Occipital lobe (tissue), 3 donors: ENCODE measurements at places on chromosomes 2 and 18.

GRCh38 chr2:222434204-222434603 lies 9.9 kb downstream of the SGPP2 start:
- no peak for DNase-seq

- DNase-seq, result no peak
Observed at GRCh38 chr2:149040451-149040850, 2.0 kb downstream of the LYPD6B start.

DNA sequence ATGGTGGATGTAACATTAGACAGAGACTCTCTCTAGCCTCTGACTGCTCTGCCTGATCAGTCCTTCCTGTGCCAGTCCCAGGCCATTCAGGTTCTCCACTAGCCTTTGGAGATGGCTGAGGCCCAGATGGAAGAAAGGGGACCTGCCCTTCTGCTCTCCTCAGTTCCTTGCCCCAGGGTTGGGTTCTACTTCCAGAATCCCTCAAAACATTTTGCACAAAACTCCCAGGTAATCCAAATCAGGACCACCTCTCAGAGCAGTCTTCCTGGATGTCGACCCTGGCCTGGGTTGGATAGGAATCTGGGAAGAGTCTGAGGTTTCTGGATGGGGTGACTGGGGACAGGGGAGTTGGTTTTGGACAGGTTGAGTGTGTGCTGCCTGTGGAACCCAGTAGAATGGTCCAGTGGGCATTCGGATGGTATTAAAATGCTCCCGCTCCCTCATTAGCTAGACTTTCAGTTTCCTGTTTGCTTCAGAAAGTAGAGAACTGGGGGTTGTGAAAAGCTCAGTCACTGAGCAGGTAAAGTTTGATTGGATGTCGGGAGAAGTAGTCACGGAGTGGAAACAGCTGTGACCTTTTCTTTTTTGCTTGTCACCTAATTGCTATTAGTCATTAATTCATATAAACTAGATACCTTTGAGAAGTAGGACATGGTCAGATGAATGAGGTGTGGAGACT lies 37.9 kb downstream of the DPYSL5 start:
- DNase-seq, result no peak

- DNase-seq, result peak; percentile 36
Observed at GRCh38 chr2:80073134-80073561, 231.4 kb downstream of the LRRTM1 start.

DNA sequence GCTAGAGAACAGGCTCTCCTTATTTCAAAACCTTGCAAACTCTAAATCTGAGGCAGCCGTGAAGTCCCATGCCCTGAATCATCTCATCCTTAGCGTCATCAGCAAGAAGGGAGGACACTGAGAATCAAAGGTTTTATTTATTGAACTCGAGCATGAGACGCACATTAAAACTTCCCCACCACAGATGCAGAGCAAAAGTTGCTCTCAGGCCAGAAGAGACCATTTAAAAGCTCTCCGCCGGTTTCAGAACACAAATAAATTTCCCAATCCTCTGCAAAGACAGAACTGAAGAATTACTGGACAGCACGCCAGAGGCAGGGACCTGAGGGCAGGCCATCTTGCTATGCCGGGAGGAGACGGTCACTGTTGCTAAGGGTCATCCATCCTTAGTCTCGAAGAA lies 1.3 kb downstream of the AMMECR1L start:
- DNase-seq, result no peak

DNA sequence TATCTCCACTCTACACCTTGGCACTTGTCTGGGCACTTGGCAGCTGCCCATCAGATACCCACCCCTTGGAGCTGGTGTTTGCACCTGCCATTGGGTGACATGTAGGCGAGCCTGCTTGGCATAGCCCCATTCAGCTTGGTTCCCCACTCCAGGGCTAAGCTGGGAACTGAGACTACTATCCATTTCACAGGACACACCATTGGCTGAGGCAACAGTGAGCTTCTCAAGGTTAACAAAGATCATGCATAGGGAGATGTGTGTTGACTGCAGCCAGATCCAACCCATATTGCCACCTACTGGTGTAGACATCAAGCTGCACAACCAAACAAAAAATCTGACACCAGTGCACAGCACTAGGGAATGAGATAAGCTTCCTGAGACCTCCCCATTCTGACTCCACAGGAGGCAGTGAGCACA lies 1389.8 kb upstream of the TMEFF2 start:
- DNase-seq, result no peak

- DNase-seq, result no peak
Observed at GRCh38 chr18:12305930-12306629, 2.0 kb upstream of the TUBB6 start.

- DNase-seq, result no peak
Observed at GRCh38 chr2:238601433-238602222, 174.9 kb downstream of the ASB1 start.

- no peak for DNase-seq
Observed at GRCh38 chr2:129233166-129233565, 746.3 kb upstream of the RAB6C start.

- DNase-seq, result no peak
Observed at GRCh38 chr2:85248773-85249509, 78.8 kb downstream of the TGOLN2 start.

DNA sequence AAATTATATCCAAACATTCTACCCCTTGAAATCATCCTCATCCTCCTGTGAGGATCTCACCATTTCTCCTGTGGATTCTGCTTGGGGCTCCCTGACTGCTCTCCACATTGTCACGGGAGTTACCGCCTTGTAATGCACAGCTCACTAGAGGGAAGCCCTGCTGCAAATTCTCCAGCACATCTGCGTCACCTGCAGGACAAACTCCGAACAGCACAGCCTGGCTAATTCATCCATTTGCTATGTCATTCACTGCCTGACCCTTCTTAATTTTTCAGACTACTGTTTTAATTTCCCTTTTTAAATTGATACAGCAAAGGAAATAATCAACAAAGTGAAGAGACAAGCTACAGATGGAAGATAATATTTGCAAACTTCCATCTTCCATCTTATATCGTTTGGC lies 627.4 kb downstream of the FBXO15 start:
- no peak for DNase-seq

GRCh38 chr2:182503886-182504285 lies 77.0 kb upstream of the PDE1A start:
- DNase-seq, result no peak

- no peak for DNase-seq
Observed at GRCh38 chr2:137881711-137882110, 82.6 kb upstream of the HNMT start.

DNA sequence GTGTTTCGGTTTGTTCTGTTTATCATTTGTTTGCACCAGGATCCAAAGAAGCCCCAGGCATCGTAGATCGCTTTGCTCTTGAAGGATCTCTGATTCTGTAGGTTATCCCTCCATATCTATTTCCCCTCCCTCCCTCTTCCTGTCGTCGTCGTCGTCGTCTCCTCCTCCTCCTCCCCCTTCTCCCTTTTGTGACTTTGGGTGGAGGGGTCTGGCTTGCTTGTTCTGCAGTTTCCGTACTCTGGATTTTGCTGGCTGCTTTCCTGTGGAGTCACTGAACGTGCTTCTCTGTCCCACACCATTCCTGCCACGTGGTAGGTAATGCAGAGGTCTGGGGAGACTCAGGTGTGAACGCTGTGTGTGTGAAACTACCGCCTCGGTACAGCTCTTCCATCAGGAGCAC lies 225.0 kb downstream of the LDLRAD4 start:
- DNase-seq, result no peak

DNA sequence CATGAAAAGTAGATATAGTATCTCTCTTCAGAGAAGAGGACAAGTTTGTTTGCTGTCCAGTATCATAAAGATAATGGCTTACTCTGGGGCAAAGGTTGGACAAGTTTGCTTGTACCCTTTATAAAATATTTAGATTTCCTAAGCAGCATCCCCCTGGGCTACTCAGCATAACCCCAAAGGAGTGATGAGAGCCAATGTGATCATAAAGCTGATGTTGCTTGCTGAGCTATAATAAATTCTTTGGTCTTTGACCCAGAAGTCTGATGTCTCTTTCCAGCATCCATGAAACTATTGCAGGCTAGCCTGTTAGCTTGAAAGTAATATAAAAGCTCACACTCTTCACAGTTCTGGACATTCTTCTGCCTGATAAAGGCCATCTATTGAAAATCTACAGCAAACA lies 138.3 kb upstream of the STON1 start:
- DNase-seq, result no peak

GRCh38 chr18:49380801-49381200 lies 79.6 kb downstream of the DYM start:
- DNase-seq, result no peak

GRCh38 chr2:139018252-139018651 lies 238.1 kb upstream of the NXPH2 start:
- no peak for DNase-seq

DNA sequence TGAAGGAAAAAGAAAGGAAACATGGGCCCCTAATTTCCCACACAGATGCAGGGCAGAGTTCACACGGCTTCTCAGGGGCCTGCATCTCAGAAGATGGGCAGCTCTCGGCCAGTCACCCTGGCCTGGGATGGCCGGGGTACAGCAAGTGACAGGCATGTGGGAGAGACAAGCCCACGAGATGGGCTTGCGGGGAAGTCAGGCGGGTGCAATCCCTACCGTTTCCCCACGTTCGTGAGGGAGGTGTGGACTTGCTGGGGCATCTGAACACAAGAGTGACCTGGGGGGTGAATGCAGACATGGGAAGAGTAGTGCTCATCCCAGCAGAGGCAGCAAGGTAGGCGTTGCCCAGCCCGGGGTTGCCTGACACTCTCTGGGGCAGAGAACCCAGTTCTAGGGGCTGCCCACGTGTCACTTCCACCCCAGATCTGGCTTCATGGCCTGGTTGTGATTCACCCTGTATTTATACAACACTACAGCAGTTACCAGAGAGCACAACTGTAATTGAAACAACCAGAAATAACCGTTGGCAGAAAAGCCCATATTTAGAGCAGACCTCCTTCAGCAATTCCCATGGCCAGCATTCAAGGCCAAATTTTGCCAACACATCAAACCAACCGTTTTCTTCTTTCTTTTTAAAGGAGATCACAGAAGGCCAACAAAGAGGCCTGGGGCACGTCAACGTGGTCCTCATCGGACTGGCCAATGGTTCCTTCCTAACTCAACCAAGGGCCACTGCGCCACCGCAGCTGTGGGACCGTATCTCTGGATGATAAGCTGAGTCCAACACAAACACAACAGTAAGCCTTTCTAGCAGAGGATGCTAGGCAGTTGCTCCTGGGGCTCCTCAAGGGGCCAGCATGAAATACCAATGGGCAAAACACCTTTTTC lies 58.4 kb downstream of the PARD6G start:
- DNase-seq, result no peak

- DNase-seq, result no peak
Observed at GRCh38 chr2:216056739-216057138, 24.9 kb downstream of the PECR start.

GRCh38 chr2:1584691-1585485 lies 159.4 kb downstream of the PXDN start:
- DNase-seq, result no peak

- DNase-seq, result no peak
Observed at GRCh38 chr2:21890716-21891115, 766.9 kb downstream of the TDRD15 start.

- no peak for DNase-seq
Observed at GRCh38 chr2:31859959-31860358, 150.8 kb downstream of the MEMO1 start.

- no peak for DNase-seq
Observed at GRCh38 chr18:56902653-56903052, 244.2 kb upstream of the BOD1L2 start.

DNA sequence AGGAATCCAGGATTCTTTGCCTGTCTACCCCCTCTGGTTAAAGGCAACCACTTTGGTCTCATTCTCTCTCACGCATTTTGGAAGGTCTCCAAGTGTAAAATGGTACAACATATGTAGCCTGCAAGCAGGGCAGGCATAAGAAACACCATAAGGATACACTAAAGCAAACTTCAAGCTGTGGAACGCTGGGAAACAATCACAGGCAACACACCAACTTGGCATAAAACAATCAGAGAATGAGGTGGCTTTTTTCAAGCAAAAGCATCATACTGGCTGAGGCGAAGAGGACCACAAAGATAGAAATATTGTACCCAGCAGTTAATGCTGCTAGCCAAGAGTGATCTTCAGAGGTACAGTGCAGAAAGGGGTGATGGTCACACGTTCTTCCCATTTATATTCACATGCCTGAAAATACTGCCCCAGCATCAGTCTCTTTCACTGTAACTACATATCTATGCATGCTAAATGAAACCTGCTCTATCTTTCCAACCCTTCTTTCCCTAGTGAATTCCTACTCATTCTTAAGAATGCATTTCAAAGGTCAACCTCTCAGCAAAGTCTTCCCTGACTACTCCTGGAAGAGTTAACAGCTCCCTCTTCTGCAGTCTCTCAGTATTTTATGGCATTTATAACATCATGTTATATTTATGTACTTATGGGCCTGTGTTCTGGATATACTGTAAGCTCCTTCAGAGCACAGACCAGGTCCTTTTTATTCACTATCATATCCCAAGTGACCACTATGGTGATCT lies 71.9 kb upstream of the GALNT5 start:
- DNase-seq, result no peak

- no peak for DNase-seq
Observed at GRCh38 chr2:18178736-18179349, 300.4 kb downstream of the KCNS3 start.

DNA sequence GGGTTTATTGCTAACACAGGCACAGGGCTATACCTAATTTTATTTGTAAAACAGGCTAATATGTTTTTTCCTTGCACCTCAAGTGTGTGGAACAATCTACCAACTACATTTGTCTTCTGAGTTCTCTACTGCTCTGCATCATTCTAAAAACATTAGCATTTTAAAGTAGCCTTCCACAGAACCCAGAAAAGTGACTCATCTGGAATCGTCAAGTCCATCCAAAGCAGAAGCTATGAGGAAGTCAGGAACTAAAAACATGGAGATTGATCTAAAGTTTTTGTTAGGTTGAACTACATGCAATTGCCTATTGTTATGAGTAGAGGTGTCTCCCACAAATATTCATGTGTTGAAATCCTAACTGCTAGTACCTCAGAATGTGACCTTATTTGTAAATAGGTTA lies 70.9 kb downstream of the SUCLG1 start:
- DNase-seq, result no peak

DNA sequence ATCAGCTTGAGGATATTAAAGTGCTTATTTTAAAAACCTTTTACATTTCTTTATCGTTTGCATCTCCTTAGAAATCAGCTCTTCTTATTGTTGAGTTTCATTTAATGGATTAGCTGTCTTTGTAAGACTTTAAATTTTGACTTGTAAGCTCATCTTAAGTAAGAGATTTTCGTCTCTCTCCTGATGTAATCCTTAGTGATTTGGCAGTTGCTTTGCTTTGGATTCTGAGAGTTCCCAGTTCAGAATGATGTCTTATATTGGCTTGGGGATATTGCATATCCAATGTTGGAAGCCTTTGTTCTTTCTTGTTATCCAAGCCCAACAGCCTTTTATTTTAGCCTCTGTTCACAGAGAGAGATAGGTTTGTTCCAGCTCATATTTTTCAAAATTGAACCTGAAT lies 212.1 kb downstream of the ARL6IP6 start:
- DNase-seq, result no peak

DNA sequence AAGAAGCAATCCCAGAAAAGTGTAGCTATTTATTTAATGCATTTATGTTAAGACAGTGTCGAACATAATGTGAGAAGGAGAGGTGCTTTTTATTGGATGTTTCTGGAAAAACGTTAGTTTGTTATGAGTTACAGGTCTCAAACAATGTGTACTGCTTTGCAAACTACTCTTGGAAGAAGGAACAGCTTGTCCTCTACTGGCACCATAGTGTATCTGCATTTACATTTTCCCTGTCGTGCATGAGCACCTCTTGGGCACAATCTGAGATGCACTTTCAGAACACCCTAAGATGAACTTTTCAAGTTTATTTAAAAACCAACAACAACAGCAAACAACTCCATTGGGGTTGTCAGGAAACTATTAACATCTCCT lies 22.8 kb downstream of the CCNYL1 start:
- DNase-seq, result no peak
